ENCODE measurements at places on chromosomes 7 and 10.

DNA sequence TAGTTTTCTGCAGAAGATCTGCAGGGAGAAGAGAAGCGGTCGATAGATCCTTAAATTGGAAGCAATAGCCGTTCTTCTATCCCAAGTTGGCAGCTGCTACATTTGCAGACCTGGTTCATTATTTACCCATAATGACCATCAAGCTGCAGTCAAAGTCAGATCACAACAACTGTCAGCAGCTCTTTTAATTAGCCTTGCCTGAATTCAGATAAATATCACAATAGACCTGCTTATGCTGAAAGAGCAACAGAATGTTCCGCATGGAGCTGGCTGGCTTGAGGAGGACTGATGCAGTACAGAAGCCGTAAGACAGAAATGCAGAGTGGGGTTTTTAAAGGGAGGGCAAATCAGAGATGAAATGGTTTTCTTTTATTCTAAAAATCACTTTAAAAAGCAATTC is 109.4 kb downstream of the HIBADH start:
- no peak for DNase-seq

DNA sequence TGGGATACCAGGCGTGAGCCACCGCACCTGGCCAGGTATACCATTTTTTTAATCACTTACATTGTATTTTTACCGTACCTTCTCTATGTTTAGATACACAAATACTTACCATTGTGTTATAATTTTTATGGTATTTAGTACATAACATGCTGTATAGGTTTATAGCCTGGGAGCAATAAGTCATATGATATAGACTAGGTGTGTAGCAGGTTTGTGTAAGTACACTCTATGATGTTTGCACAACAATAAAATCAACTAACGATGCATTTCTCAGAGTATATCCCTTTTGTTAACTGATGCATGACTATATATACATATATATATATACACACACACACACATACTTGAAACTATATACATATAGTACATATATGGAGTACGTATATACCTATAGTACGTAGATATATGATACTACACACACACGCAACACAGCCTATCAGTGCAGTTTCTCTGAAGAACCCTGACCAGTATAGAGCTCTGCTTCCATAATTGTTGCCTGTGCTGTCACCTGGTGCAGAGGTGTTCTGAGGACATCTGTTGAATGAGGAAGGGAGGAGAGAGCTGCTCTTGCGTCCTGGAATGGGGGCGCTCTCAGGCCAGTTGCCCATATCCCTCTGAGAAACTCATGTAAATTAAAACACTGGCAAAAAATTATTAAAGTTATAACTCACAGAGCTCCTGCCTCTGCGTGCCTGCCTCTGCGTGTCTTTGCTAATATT is 315.3 kb downstream of the FGFR2 start:
- DNase-seq = no peak

GRCh38 chr7:147014286-147014955 is 897.8 kb downstream of the CNTNAP2 start:
- no peak for DNase-seq

GRCh38 chr7:55690-56248 is 136.6 kb upstream of the FAM20C start:
- no peak for DNase-seq
